Activated CD4-positive, CD25-positive, alpha-beta regulatory T cell (primary cell): ENCODE measurements at places on chromosomes 5 and 9.

- no peak for DNase-seq
These were observed 15.4 kb downstream of the IER5L start for GRCh38 chr9:129162497-129163197.

DNA sequence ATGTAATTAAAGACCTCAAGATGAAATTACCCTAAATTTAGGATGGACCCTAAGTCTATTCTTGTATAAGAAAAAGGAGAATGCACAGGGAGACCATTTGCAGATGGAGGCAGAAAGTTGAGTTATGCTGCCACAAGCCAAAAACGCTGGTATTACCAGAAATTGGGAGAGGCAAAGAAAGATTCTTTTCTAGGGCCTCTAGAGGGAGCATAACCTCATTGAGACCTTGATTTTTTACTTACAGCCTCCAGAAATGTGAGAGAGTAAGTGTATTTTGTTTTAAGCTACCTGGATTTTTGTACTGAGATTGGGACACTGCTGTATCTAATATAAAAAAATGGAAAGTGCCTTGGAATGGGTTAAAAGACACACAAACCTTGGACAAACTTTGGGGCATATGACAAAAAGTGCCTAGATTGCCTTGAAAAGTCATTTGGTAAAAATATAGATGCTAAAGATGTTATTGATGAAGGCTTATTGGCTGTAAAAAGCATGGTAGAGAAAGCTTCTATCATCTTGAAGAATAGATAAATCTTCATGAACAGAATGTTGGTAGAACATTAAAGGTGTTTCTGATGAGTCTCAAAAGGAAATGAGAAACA lies 174.7 kb upstream of the PRDM9 start:
- DNase-seq, result no peak

GRCh38 chr5:65329266-65329665 lies 152.5 kb downstream of the ADAMTS6 start:
- DNase-seq, result no peak

DNA sequence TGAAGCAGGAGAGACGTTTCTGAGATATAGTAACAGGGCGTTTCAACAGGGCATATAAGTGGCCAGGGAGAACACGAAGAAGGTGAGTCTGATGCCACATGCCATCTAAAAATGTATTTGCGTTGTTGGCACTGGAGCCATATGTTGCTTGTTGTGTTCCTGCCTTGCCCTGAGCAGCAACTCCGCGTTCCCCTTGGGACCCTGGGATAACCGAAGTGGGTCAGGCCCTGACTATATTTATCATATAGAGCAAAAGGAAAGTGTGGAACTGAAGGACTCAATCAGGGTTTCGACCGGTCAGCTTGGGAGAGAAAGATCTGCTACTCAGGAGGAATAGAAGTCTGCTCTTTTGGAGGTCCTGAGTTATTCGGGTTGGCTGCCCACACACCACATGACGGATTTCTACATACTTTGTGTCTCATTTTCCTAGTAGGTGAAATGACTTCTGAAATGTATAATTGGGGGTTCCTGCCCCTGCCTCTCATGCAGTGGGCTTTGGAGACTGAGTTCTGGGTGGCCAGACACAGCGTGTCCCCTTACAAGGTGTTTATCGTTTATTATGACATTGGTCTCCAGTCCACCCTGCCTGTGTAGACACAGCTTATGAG lies 3.0 kb downstream of the STC2 start:
- DNase-seq, result no peak

- DNase-seq, result no peak
These were observed 30.4 kb downstream of the GADD45G start for GRCh38 chr9:89634995-89635742.

DNA sequence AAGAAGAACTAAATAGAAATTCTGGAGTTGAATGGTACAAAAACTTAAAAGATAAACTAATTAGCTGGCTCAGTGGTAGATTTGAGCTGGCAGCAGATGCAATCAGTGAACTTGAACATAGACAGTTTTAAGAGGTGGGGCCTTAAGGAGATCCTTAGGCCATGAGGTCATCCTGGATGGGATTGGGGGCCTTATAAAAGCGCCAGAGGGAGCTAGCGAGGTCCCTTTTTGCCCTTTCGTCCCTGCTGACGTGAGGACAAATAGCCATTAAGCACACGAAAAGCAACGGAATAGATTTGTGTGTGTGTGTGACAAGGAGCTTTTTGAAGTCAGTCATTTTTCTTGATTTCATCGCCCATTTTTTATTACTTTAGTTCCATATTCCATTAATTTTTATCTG lies 83.3 kb downstream of the ZNF354C start:
- no peak for DNase-seq

GRCh38 chr9:124784509-124784908 lies 7.6 kb downstream of the OLFML2A start:
- no peak for DNase-seq

- DNase-seq, result no peak
These were observed 2.0 kb downstream of the NMUR2 start for GRCh38 chr5:152403046-152403445.

- no peak for DNase-seq
These were observed 167.3 kb downstream of the SEC61B start for GRCh38 chr9:99389087-99390033.

- no peak for DNase-seq
These were observed 331.9 kb downstream of the ADAMTS6 start for GRCh38 chr5:65149827-65150226.

DNA sequence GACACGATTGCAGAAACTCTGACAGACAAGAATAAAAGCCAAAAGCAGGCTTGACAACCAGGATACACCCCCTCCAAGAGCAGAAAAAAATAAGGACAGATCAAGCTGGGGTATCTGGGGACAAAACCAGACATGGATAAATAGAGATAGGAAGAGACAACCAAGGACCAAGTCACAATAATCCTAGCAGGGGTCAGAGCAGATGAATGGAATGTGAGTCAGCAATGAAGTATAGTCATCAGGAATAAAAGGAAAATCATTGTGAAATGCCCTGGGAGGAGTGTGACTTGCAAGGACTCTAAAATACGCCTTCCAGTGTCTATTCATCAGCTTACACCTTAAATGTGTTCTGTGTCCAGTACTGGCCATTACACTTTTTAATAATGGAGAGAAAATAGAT lies 206.8 kb downstream of the CAAP1 start:
- no peak for DNase-seq

DNA sequence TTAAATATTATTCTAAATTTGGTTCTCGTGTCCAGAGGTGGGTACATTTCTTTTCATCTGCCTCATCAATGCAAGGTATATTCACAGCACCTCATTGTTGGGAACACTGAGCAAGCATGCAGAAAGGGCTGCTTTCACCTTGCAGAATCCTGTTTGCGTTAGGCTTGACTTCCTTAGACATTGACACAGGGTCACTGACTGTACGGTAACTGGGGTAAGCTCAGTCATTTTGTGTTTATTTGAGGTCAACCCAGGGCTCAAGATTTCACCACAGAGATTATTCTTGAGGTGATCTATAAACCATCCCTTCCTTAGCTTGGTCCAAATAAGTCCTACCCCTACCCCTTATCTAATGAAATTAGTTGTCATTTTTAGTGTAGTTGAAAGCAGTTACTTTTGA lies 1.7 kb upstream of the PTPDC1 start:
- no peak for DNase-seq

GRCh38 chr5:168914491-168914890 lies 335.3 kb upstream of the PANK3 start:
- no peak for DNase-seq

DNA sequence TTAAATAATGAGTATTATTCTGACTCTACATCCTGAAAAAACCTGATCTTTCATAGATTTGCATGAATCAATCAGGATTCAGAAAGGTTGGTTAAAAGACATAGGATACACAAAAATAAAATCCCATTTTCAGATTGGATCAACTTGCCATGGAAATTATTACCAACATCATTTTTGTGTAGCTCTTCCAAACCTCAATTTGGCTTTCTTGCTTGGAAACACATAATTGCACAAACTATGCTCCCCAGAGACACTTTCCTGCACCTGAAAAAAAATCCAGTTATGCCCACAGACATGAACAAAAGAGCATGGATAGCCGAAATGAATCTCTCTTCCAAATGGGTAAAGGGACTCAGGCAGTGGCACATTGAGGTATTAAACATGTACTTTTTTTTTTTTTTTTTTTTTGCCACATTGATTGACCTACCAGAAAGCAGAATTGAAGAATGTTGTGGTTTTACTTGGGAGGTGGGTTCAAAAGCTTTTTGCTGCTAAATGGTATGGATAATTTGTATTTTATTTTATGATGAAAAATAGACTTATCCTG lies 135.4 kb upstream of the FBN2 start:
- DNase-seq, result no peak

DNA sequence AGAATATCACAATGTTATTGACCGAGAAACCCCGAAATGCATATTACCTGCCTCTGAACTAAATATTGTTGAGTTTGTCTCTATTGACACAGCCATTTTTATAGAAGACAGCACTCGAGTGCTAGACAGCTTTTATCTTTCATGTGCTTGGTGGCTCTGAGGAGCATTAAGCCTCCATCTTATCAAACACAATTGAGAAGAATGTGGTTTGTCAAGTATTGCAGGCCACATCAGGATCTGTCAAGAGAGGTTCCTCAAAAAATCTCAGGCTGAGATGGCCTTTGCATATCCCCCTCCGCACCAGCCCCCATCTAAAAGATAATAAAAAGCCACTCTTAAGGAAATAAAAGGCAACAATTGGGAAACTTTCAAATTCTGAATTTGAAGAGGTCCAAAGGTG lies 284.8 kb downstream of the DENND1A start:
- no peak for DNase-seq
